ENCODE measurements at places on chromosomes 5 and 9.

- DNase-seq: peak; percentile 70
Observed at GRCh38 chr9:134163371-134164196, 780 bp downstream of the RNU6ATAC start.

DNA sequence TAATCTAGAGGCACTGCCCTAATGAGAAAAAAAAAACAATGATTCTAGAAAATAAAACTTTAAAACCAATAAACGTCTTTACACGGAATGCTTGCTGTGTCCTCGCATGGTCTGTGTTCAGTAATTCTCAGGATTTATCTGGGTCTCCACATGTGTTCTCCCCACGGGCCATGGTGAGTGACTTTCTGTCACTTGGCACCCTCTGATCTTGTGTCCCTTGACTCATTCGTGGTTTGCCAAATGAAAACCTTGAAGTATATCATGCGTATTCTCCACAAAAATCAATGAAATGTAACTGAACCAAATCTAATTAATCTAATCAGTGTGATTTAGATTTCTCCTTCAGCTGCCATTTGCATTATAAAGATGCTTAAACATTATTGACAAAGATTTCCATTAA is 48.0 kb downstream of the UBE2QL1 start:
- no peak for DNase-seq

DNA sequence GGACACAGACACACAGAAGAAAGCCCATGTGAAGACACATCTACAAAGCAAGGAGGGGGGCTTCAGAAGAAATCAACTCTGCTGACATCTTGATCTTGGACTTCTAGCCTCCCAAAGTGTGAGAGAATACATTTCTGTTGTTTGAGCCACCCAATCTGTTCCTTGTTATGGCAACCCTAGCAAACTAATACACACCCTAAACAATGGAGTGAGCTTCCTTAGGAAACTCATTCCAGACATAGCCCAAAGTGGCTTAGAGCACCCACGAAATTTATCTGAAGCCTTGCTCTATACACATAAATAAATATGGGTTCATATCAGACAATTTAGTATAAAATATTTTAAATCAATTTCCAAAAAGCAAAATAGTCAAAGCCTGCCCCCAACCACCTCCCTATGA is 7.6 kb upstream of the TBC1D2 start:
- DNase-seq: no peak

- DNase-seq: peak; percentile 90
Observed at GRCh38 chr9:131395157-131396098, 1.5 kb downstream of the PRRC2B start.

DNA sequence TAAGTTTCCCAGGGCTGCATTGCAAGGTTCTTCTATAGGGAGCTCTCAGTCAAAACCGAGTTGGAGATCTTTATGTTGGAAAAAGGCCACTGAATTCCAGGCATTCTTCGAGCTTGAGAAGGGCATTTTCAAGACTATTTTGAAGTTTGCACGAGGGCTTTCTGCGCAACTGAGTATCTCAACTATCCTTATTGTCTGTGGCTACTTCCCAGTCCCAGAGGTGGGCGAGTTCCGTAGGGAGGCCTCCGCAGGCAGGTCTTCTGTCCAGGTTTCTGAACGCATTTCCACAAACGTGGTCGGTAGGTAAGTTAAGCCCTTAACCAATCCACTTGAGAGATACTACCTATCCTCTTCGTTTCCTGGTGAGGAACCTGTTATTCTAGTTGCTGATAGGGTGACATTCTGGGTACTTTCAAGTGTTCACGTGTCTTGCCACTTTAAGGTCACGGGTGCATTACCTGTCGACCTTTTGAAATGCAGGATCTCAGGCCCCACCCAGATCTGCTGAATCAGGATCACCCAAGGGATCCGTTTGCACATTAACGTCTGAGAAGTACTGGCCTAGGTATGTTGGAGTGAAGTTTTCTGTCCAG is 51.4 kb upstream of the TJP2 start:
- DNase-seq: no peak
